ENCODE measurements at places on chromosomes 16 and 17.

DNA sequence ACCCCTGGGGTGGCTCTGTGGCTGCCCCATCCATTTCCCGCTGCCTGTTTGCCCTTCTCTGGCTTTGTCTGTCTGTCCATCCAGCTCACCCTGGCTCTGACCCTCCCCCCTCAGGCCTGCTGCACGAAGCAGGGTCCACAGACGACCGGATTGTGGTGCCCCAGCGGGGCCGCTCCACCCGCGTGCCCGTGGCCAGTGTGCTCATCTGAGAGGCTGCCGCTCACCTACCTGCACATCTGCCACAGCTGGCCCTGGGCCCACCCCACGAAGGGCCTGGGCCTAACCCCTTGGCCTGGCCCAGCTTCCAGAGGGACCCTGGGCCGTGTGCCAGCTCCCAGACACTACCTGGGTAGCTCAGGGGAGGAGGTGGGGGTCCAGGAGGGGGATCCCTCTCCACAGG is 761 bp upstream of the LAT start:
- no peak for DNase-seq

DNA sequence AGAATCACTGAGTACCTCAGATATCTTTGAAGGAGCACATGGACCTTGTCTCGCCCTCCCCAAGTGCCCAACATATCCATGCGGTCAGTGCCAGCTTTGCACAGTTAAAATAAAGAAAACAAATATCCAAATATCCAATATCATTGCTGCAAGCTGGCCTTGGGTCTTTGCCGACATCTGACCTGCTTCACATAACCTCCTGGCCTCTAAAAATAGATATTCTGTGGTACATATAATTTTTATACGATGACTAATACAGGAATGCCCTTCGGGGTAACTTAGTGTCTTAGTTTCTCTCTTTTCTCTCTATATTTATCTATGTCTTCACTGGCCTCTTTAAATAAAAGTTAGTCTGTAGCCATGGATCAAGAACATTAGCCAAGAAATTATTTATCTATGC is 67.8 kb downstream of the MAF start:
- no peak for DNase-seq

DNA sequence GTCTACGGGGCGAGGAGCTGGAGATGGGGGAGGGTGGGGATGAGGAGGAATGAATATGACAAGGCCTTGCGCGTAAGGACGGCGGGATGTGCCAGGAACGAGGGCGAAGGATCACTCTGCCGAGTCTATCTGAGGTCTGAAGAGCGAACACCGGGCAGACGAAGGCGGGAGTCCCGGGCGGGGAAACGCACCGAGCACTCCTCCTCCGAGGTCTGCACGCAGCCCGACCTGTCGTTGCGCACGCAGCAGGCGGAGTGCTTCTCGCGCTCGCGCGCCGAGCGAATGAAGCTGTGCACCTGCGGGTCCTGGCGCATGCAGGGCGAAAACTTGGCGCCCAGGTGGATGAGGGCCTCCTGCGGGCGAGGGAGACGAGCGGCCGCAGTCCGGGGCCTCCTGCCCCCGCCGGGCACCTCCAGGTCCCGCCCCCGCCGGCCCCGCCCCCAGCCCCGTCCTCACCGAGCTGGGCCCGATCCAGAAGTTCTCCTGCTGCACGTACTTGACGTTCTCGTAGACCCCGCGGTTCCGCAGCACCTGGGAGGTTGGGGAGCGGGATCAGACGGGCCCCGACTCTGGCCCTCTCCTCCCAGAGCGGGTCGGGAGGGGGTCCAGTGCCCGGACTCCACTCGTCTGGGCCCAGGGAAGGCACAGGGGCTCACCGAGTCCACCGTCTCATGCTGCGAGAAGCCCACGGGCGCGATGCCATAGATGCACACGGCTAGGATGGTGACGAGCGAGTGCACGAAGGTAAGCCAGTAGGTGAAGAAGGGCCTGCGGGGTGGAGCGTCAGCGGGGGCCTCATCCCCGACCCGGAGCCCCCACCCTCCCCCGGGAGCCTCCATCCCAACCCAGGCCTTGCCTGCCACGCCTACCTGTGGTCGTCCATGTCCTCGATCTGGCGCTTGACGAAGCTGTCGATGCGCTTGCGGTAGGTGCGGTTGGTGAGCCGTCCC is 7.6 kb downstream of the SNRNP25 start:
- no peak for DNase-seq

- DNase-seq: peak; percentile 5
These were observed 27.6 kb downstream of the CCDC40 start for GRCh38 chr17:80063830-80064585.

DNA sequence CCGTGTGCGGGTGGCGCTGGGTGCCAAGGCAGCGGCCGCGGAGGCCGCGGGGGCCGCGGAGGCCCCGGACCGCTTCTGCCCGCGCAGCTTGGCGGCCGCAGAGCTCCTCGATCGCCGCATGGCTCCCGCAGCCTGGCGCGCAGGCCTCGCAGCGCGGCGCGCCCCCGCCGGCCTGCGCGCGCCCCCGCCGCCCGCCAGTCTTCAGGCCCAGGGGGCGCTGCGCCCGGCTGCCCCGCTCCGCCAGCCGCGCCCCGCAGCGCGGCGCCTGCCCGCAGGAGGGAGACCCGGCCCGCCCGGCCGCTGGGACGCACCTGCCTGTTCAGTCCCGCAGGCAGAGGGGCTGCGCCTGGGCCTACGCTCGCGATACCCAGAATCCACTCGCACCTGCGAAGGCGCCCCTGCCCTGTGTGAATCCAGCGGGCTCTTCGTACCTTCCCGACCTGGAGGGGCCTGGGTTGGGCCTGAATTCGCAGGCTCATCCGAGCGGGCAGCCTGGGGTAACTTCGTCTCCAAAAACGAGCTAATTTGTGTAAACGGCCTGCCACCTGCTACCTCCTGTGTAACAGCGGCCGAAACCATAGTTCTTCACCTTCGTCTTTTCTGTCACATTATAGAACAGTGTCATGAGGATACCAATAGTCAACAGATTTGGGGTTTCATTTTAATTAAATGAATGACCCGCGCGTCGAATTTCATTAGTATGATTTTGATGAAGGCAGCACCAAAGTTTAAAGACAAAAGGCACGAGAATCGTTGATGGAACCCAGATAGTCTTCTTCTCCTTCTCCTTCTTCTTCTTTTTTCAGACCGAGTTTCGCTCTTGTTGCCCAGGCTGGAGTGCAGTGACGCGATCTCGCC is at the start of gene CENPV:
Gene CENPV (minus strand): TSS at position 153 of the 858 bp plus-strand sequence. CDS start 33 bp downstream, at position 120.
- peak; percentile 76 for DNase-seq

DNA sequence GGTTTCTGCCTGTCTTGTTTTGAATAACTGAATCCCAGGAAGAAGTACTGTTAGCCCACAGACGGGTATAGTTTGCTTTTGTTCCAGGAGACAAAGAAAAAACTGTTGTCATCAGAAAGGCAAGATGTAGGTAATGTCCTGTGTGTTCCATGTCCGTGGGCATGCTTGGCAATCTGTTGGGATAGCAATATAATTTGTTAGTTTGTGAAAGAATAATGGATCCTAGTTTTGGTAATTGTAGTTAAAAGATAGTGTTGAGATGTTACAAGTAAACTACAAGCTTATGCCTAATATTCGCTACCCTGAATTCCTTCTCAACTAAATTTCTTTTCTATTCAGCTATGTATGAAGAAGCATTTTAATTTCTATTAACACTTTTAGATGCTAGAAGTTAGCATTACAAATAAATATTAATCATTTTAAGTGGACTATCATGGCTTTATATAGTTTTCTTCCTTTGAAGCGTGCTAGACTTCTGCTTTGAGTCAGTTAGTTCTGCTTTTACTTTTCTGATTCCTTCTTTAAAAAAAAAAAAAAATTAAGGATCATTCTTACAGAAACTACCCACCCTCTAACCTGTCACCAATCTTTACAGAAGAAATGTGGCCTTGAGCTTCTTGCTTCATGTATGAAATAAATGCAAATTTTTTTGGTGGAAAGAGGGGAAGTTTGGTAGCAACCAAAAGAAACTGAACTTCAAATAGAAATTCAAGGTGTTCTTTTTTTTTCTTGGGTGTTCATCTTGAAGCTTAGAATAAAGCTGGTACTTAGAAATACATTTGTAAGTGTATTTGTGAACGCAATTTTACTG is 2.4 kb downstream of the EVI2A start:
- DNase-seq: peak; percentile 85

Measured in GM12865 (cell line).